ENCODE measurements at places on chromosomes 6 and 20. TPM values are rescaled to one million over a fixed set of nuclear protein-coding genes. Genes with fewer than 3 reads are reported as not detected.

DNA sequence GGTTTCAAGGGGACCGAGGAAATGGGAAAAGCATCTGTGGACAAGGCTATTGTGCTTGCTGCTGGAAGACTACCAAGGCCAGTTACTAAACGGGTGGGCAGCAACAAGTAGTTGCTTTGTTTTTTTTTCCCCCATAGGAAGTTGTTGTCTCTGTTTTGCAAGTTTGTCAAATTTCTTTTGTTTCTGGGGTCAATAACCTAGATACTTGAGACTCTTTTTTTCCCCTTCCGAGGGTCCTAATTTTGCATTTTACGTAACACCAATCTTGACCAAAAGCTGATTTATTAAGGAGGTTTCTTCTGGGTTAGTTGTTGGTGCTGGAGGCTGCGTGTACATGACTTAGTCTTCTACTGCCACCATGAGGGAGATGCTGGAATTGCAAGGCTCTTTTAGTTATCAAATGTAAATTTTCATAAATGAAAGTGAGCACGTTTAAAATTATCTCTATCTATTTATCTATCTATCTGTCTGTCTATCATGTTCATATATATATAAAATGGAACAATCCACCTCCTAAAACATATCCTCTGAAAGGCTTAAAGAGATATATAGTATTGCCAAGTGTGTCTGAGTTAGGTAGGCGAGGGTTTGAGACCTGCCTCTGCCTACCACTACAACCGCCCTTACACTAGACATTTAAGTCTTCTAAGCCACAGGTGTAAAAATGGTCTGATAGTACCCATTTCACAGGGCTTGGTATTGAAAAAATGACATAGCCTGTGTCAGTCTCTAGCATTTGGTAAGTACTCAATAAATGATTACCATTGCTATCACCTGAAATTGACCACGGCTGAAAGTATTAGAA lies 60.2 kb downstream of the GCLC start:
- peak; percentile 87 for DNase-seq

Gene BTNL2
- not detected for total RNA-seq

DNA sequence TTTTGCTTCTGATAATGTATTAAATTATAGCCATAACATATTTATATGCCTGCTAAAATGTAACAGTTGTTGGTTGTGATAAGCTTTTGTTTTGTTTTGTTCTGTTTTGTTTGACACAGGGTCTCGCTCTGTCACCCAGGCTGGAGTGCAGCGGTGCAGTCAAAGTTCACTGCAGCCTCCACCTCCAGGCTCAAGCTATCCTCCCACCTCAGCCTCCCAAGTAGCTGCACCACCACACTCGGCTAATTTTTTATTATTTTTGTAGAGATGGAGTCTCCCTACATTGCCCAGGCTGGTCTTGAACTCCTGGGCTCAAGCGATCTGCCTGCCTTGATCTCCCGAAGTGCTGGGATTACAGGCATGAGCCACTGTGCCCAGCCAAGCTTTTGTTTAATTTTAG lies 157.8 kb downstream of the ARID1B start:
- no peak for DNase-seq

DNA sequence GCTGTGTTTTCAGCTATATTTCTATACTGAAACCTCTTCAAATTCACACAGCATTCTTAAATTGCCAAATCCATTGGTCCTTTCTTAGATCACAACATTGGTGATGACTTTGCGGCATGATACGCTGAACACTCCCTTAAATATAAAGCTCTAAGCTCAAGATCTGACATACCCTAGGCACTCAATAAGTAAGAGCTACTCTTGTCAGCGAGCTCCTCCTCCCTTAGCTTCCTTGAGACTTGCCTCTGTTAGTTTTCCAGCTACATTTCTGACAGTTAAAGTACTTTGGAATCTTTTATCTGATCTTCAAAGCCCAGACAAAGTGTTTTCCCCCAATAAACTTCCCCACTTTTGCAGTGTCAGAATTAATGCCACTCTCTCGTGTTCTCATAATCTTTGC lies 117.0 kb downstream of the HIVEP2 start:
- DNase-seq: no peak

Gene RNF114
- 239 TPM for total RNA-seq

DNA sequence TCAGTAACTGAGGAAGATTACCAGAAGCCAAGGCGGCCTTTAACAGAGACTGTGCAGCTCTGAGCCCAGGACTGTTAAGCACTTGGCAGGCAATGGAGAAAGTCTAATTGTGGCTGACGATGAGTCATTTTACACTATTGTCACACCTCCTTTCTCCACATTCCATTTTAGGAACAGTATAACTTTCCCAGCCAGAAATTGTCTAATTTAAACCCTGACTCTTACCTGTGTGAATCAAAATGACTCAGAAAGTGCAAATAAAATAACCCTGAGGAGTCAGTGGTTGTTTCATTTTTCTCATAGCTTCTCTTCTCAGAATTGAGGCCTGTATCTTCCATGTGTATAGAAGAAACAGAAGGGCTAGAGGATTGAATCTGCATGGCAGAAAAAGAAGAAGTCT lies 40.0 kb upstream of the OPN5 start:
- no peak for DNase-seq

Gene SLC44A4
- 0.81 TPM for total RNA-seq

- DNase-seq: no peak
Observed at GRCh38 chr6:143596866-143597265, 80.9 kb upstream of the PHACTR2 start.

DNA sequence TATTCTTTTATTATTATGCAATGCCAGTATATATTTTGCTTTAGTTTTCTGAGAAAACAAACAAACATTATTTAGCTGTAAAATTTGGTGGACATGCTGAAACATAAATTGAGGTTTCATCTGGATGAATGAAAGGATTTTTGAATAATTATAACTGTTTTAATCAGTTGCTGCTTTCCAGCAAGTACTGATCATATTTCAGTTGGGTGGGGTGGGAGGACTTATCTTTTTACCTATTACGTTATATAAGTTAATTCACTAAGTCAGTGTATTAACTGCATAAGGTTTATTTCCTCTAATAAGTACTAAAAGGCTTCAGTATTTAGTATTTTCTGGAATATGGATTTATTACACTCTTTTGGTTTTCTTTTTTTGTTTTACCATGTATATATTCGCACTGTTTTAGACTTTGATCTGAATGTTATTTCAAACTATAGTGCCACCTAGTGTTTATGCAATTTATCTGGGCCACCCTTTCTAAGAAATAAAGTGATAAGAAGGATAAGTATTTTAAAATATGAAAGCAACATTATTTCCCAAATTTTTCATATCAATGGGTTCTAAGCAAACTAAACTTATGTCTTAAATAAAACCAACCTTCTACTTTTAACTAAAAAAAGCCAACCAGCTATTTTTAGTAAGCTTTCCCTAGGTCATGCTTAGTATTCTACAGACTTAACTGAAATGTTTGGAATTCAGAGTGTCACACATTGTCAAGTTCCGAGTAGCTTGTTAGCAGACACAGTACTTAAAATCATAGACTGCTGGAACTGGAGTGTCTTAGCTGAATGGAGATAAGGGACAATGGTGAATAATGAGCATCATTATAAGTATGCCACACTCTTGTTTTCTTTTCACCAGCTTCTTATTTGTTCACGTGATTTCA lies 105.4 kb upstream of the MCHR2 start:
- peak; percentile 38 for DNase-seq

Gene BPI
- 0.27 TPM for total RNA-seq

DNA sequence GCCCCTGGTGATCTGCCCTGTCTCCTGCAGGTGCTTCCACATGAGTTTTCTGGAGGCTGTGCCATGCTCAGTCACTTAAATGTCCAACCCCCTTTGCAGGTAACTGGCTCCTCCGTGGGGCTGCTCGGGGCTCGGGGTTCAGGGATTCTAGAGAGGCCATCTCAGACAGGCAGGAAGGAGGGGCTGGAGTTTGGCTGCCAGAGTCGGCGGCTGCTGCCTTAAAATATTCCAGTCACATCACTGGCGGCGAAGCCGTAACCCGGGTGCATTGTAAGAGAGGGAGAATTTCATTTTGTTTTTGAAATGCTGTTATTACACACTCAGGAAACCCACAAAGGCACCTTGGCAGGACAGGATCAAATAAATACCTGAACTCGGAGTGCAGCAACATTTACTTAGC lies 212.9 kb upstream of the PMEPA1 start:
- no peak for DNase-seq

GRCh38 chr20:34948030-34948429 lies 7.6 kb downstream of the GSS start:
- DNase-seq: no peak

Gene HSPA1L
- total RNA-seq: 1.9 TPM

DNA sequence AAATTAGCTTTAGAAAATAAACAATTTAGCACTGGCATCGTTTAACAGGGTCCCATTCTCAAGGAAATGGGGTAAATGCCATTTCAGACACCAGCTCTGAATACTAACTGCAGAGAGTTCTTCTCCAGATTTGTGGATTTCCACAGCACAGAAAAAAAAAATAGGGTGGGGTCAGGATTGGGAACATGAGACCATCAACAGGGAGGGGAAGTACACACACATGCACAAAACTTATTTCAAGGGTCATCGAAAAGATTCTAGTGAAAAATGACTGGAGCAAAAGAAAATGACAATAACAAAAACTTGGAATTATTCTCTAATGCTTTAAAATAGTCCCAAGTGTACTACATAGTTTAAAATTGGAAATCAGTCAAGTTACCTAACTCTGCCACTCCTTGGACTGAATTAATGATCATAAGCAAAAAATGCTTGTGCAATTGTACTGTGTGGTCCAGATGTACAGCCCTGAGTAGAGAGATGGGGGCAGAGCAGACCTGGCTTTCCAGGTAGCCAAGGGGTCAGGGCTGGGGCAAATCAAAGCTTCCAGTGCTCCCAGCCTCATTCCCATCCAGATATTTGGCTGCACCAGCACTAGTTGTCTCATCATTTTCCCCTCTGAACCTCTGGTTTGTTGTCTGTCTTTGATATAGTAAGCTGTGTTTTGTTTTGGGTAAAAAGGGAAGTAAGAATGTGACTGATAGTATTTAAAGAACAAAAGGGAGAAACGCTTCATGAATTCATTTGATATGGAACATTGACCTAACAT lies 152.4 kb downstream of the SOBP start:
- peak; percentile 21 for DNase-seq
